ENCODE measurements at places on chromosomes 16 and 17. TPM values are rescaled to one million over a fixed set of nuclear protein-coding genes. Genes with fewer than 3 reads are reported as not detected.

Gene TP53TG3F
- not detected for total RNA-seq

Gene RTN4RL1
- total RNA-seq, result 7.0 TPM

Gene SLC2A4
- total RNA-seq, result 3.8 TPM

Gene HSD11B2
- total RNA-seq, result 35.1 TPM

Gene SOX8
- 10.0 TPM for total RNA-seq

Gene EVI2A
- total RNA-seq, result not detected

Gene KRT33B
- total RNA-seq, result not detected

Gene KRT31
- not detected for total RNA-seq

Gene MPO
- total RNA-seq, result not detected

Gene ARL4D
- total RNA-seq, result 20.3 TPM

Gene NT5C
- total RNA-seq, result 118 TPM

Gene RPH3AL
- 2.8 TPM for total RNA-seq

Gene KRT33A
- not detected for total RNA-seq

Gene EVI2B
- total RNA-seq, result not detected

Gene UNC119
- total RNA-seq, result 96.3 TPM

Gene ITGB3
- total RNA-seq, result 0.35 TPM

Gene TM4SF5
- not detected for total RNA-seq

Gene UTS2R
- not detected for total RNA-seq

Gene KRTAP4-4
- total RNA-seq, result not detected

Gene ADAD2
- total RNA-seq, result 0.78 TPM

Gene TBC1D3E
- not detected for total RNA-seq

Gene GPR142
- not detected for total RNA-seq

Gene SMTNL2
- 1.4 TPM for total RNA-seq

Gene HEATR9
- total RNA-seq, result not detected

Gene KIF2B
- total RNA-seq, result not detected

Gene INCA1
- total RNA-seq, result 0.42 TPM
